ENCODE measurements at places on chromosomes 7 and 10.

- no peak for DNase-seq
These were observed 66.5 kb downstream of the ADD3 start for GRCh38 chr10:110074298-110074697.

GRCh38 chr7:36336390-36336789, 53.3 kb upstream of the ANLN start:
- DNase-seq, result no peak

GRCh38 chr10:122249303-122249850, 21.7 kb upstream of the BTBD16 start:
- DNase-seq, result no peak

DNA sequence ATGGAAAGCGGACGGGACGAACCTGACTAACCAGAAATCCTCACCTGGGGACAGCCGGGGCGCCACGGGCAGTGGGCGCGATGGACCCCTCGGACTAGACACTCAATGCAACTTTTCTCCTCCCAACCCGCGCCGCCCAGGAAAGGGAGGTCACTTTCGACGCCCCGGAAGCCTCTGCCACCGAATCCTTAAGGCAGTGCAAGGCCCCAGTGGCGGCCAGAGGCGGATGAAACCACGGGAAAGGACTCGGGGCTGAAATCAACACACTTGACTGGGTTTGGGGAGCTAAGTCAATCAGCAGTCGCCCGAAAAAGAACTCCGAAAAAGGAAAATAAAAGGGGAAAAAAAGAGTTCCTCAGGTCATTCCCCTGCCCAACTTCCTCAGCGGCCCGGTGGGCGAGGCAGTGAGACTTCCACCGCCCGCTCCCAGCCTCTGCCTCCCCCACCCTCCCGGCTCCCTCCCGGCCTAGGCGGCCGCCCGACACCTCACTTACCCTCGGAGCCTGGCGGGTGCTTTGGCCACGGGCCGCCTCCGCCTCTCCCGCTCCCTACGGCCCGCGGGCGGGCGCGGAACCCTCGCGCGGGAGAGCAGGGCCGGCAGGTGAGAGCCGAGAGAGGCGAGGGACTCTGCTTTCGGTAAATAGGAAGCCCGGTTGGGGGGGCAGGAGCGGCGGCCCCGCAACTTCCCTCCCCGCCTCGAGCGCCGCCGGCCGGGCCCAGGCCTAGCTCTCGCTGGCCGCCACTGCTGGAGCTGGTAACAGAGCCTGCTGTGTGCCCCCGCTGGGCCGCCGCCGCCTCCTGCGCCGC, 518 bp downstream of the WAPL start:
- peak; percentile 86 for DNase-seq
